Stomach (tissue), 19 donors: ENCODE measurements at places on chromosomes 2 and 18. TPM values are rescaled to one million over a fixed set of nuclear protein-coding genes. Genes with fewer than 3 reads are reported as not detected.

CMPK2 gene
- 2.9 TPM for total RNA-seq

RIF1 gene
- total RNA-seq: 63.8 TPM

SPTBN1 gene
- total RNA-seq: 267 TPM

LIMS4 gene
- not detected for total RNA-seq

PLCL1 gene
- total RNA-seq: 4.1 TPM

IL1F10 gene
- total RNA-seq: not detected
